ENCODE measurements at places on chromosomes 1 and 21.

GRCh38 chr1:218468711-218469110 lies 123.6 kb downstream of the TGFB2 start:
- DNase-seq, result peak; percentile 2

GRCh38 chr1:198986036-198986435 lies 347.2 kb downstream of the PTPRC start:
- DNase-seq, result no peak

- DNase-seq, result peak; percentile 2
Measured at GRCh38 chr1:63915121-63915520, 141.3 kb downstream of the ROR1 start.

- DNase-seq, result no peak
Measured at GRCh38 chr1:96962751-96963211, 241.2 kb downstream of the PTBP2 start.

GRCh38 chr1:85322655-85323054 lies 46.2 kb upstream of the BCL10 start:
- no peak for DNase-seq

DNA sequence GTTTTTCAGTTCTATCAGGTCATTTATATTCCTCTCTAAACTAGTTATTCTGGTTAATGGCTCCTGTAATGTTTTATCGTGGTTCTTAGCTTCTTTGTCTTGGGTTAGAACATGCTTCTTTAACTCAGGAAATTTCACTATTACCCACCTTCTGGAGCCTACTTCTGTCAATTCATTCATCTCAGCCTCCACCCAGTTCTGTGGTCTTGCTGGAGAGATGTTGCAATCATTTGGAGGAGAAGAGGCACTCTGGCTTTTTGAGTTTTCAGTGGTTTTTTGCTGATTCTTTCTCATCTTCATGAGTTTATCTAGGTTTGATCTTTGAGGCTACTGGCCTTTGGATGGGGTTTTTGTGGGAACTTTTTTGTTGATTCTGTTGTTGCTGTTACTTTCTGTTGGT lies 213.0 kb downstream of the BRINP2 start:
- no peak for DNase-seq

DNA sequence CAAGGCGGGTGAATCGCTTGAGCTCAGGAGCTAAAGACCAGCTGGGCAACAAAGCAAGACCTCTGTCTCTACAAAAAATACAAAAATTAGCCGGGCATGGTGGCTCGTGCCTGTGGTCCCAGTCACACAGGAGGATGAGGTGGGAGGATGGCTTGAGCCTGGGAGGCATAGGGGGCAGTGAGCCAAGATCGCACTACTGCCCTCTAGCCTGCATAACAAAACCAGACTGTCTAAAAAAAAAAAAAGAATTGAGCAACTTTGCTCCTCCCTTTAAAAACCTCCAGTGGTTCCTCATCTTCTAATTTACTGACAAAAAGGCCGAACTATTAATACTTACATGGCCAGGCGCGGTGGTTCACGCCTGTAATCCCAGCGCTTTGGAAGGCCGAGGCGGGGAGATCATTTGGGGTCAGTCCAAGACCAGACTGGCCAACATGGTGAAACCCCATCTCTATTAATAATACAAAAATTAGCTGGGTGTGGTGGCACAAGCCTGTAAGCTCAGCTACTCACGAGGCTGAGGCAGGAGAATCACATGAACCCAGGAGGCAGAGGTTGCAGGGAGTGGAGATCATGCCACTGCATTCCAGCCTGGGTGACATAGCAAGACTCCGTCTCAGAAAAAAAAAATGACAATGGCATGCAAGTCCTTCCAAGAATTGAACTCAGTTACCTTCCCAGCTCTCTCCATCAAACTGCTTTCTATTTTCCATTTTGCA lies 4.4 kb downstream of the ACBD3 start:
- DNase-seq, result peak; percentile 30

- DNase-seq, result no peak
Measured at GRCh38 chr1:41633764-41634163, 149.3 kb upstream of the EDN2 start.

DNA sequence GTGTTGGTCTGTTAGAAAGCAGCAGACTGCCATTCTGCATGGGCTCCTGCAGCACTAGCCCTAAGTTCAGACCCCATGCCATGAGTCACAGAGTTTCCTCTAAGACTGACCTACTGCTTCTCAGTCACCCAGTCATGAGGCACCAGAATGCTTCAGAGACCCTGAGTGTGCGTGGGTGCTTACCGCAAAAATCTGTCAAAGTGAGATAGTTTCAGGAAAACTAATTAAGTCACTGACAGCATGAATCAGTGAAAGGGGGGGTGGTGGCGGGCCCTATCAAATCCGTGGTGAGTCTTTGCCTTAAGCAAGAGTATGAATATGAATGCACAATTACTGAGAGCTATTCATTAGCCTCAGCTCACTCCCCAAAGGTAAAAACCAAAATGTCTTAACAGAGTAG lies 98.1 kb downstream of the KCTD3 start:
- DNase-seq, result no peak

DNA sequence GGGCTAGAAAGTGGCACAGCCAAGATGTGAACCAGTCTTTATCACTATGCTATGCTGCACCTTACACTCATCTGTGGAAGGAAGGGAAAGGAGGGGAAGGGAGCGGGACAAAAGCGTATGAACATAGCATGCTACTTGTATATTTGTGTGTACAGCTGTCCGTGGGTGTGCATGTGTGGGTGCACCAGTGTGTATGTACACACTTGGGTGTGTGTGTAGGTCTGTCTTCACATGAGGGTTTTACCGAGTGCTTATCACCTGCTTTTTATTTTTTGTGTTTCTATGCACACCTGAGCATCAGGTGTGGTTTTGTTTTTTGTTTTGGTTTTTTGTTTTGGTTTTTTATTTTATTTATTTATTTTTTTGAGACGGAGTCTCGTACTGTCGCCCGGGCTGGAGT lies 255.7 kb downstream of the RRAGC start:
- no peak for DNase-seq

DNA sequence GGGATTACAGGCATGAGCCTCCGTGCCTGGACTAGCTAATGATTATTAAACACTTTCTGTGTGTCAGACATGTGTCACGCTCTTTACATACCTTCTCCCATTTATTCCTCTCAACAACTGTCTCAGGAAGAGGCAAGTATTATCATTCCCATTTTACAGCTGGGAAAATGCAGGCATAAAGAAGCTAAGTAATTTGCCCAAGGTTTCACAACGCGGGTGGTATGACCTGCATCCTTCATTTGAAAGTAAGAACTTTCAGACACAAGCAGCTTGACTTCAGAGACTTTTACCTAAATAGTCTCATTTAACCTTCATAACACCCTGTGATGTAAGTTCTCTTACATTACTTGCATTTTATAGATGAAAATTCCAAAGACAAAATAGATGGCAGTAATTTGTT lies 1.0 kb upstream of the ZSCAN20 start:
- no peak for DNase-seq

GRCh38 chr1:94989911-94990473 lies 63.1 kb upstream of the CNN3 start:
- DNase-seq, result no peak

GRCh38 chr1:87279536-87279875 lies 49.2 kb upstream of the LMO4 start:
- DNase-seq, result no peak

GRCh38 chr1:187091666-187092065 lies 262.9 kb downstream of the PLA2G4A start:
- DNase-seq, result no peak

DNA sequence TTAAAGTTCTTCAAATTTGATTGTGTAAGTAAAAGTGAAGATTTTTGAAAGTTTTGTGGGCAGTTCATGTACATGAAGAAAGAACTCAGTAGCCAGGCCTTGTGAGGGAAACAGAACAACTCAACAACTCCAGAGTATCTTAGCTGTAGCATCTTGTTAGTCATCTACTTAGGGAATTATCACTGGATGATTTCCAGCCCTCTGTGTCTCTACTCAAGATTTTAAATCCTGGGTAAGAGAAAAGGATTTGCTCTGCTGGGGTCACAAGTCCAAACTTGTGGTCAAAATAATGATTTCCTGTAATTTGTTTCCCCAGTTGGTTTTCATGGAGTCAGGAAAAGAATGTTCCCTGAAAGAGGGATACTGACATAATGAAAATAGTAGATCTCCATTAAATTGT lies 8.2 kb downstream of the OR10T2 start:
- DNase-seq, result no peak

DNA sequence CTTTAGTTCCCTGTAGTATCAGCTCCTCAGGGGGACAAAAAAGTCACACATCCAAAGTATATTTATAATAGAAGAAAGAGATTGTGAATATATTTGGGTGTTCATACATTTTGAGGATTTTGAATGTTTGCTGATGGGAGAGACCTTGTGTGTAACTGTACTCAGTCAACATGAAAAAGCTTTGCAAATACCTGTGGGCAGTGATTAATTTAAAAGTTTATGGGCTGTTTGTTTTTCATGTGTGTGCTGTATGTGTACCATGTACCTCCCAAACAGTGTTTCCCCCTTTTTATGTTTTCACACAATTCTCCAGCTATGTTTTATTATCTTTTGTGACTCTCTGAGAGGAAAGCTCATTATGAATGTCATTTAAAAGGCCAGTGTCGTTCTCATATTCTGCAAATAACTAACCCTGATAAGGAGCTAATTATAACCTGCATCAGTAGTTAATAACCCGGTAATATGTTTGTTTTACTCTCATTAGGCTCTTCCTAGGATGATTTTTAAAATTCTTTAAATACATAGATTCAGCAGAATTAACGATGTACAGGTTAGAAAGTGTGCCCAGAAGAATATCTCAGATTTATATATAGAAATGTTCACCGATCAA lies 271.5 kb downstream of the NFIA start:
- no peak for DNase-seq

- no peak for DNase-seq
Measured at GRCh38 chr1:15020943-15021745, 132.4 kb upstream of the TMEM51 start.

GRCh38 chr1:26723013-26723991 lies 27.5 kb downstream of the ARID1A start:
- peak; percentile 76 for DNase-seq

GRCh38 chr1:47483651-47484050 lies 45.8 kb downstream of the FOXD2 start:
- DNase-seq, result no peak

DNA sequence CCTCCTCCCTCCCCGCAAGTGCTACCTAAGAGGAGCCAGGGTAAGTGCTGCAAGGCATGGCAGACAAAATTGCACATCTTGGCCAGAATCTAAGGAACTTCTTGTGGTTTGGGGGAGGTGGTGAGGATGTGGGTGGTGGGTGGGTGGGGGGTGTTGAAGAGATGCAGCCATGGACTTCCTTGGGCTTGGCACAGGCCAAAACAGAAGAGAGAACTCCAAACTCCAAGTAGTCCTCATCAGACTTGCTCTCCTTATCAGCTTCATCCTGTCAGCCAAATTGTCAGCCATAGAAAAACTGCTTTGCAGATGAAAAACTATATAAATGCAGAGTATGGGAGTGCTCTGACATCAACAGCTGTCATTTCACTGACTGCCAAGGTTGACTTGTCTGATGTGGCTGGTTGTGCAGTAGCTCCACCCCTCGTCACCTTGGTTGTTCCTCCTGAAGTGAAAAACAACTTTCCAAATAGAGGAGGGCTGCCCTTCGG lies 7.1 kb downstream of the AMIGO1 start:
- no peak for DNase-seq

DNA sequence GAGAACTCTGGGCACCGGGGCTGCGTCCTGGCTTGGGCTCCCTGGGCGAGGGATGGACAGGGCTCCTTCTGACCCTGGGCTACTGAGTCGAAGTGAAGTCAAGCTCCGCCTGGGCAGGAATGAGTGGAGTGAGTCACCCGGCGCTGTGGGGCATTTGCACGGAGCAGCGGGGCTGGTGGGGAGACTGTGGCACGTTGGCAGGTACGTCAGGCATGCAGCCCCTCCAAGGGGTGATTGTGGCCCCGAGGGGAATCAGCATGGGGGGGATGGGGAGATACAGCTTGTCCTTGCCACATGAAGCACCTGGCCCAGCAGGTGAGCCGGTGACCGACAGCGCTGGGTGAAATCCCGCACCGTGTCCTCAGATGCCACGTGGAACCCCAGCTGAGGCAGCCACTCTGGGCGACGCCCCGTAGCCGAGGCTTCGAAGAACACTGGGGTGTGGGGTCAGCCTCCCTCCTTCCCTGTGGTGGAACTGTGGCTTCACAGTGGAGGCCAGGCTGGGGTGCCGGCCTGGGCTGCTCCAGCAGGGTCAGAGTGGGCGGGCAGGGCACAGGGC lies 62.3 kb downstream of the COL18A1 start:
- no peak for DNase-seq

Measured in NCI-H2227 treated with DMSO at 0.1 percent for 48 hours (cell line).